ENCODE measurements at places on chromosomes 11 and 22.

GRCh38 chr11:118657238-118657637, 22.2 kb downstream of the TREH start:
- no peak for DNase-seq

DNA sequence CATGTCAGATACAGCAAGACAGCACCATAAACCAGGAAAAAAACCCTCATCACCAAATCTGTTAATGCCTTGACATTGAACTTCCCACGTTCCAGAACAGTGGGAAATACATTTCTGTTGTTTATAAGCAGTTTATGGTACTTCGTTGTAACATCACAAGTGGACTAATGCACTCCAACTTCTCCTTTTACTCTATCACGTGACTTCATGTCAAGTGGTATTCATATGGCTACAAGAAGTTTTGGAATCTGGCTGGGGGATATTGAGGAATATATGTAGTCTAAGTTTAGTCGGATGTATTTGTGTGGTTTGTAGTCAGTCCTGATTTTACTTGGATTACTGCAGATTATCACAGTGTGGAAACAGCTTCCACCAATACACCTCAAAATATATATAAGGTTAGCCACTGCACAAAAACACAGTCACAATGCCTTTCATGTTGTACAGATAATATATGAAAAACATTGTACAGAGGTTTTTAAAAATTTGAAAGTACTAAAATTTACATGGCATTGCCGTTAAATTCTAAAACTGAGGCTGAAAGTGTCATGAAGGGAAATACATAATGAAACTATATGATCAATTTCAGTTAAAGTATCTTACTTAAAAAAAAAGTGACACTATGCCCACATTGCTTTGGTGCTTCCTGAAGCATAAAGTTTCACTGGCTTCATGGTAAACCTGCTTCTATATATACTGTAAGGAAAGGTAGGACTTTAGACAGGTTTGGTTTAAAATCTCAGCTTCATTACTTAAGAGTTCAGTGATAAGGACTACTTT, 134.1 kb downstream of the CASP12 start:
- DNase-seq: no peak

DNA sequence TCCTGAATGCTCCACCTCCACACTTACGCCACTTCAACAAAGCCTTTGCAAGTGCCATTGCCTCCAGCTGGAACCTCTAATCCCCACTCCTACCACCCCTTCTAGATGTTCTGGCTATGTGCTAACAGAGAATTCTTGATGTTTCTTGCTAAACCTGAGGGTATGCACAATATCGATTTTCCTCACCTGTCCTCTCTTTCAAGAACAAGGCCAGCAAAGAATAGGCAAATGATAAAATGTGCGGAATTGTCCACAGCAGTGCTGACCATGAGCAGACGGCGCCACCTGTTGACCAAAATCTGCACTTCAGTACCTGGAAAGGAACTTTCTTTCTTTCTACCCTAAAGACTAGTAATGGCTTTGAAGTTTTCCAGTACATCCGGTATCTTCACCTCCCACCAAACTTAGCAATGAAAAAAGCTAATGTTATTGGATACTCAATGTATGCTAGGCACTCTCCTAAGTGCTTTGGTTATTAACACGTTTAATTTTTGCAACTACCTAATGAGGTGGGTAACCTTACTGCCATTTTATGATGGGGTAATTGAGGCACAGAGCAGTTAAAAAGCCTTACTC, 3.4 kb downstream of the TIMM10 start:
- peak; percentile 47 for DNase-seq

DNA sequence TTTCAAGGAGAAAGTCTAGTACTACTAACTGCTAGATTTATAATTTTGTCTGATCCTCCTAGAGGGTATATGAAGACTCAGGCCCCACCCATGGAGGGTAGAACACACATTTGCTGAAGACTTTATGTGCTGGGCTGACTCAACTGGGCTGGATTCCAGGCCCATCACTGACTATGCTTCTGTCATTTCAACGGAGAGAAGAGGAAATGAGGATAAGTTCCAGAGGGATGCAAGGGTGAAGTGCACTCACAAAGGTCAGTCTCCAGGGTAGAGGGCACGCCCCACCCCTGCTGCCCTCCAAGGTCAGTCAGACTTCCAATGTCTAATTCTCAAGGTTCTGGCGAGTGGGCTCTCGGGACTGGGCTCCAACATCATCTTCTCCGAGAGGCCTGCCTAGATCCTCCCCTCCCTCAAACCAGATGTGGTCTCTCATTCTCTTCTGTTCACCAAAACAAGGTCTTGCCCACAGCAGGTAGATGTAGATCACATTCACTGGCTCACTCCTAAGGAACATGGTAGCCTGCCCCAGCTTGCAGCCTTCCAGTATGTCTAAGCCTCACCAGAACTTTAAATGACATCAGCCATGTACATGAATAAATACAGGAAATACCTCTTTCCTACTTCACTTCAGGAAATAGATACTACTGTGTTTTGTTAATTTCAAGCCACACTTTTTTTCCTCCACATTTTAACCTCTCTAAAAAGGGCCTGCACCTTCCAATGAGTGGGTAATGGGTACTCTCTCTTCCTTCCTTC, 7.3 kb upstream of the C11orf86 start:
- DNase-seq: peak; percentile 89

- peak; percentile 77 for DNase-seq
Measured at GRCh38 chr11:35077709-35078469, 61.1 kb upstream of the CD44 start.

DNA sequence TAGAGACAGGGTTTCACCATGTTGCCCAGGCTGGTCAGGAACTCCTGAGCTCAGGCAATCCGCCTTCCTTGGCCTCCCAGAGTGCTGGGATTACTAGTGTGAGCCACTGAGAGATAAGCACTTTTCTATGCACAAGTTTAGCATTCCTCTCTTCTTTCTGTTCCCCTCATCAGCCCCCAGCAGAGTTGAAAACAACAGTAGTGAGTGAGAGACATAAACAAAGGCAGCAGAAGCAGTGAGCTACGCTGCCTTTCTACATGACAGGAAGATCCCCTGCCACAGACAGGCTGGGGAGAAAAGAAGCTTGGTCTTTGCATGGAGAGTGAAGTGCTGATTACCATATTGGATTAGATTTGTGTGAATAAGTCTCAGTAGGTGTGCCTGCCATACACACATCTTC, 392.0 kb upstream of the KIRREL3 start:
- no peak for DNase-seq

DNA sequence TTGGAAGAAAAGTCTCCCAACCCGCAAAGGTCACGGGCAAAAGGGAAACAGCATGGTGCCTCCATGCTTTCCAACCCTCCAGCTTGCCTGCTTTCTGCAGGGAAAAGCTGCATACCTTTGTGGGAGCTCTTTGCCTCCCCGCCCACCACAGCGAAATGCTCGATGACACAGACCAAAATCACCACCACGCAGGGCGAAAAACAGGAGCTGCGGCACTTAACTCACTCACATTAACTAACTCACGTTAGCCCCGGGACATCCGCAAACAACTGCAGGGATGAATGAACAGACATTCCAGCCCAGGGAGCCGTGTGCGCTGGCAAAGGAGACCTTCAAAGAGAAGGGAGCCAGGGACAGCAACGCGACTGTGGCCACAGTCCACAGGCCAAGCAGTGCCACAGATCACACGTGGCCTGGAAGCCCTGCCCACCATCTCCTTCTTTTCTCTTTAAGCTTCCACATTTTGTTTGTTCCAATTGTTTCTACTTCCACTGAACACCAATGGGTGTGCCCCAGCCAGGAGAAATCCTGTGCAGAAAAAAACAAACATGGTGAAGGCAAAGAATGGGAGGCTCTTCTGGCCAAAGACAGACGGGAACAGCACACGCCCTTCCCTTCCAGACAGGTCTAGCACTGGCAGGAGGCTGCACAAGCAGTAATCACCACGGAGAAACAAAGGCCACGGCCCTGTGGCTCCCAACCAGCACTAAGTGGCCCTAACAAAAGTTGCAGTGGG, 39.3 kb downstream of the DUSP8 start:
- DNase-seq: peak; percentile 31

- DNase-seq: peak; percentile 67
Measured at GRCh38 chr11:44788536-44789261, 61.9 kb downstream of the TSPAN18 start.

DNA sequence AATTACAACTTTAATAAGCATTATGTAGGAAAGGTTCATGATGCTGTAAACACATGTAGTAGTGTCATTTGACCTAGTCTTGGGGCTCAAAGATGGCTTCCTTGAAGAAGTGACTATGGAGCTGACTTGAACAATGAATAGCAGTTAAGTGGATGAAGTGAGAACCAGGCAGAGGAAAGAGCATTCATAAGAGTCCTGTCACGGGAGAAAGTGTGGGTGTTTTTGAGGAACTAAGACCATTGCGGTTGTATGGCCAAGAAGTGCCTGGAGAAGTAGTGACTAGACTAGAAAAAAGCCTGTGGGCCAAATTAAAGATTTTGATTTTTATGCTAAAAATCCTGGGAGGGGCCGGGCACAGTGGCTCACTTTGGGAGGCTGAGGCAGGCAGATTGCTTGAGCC, 7.2 kb upstream of the IL18BP start:
- DNase-seq: no peak

GRCh38 chr11:117605331-117605730, 191.7 kb downstream of the DSCAML1 start:
- no peak for DNase-seq

DNA sequence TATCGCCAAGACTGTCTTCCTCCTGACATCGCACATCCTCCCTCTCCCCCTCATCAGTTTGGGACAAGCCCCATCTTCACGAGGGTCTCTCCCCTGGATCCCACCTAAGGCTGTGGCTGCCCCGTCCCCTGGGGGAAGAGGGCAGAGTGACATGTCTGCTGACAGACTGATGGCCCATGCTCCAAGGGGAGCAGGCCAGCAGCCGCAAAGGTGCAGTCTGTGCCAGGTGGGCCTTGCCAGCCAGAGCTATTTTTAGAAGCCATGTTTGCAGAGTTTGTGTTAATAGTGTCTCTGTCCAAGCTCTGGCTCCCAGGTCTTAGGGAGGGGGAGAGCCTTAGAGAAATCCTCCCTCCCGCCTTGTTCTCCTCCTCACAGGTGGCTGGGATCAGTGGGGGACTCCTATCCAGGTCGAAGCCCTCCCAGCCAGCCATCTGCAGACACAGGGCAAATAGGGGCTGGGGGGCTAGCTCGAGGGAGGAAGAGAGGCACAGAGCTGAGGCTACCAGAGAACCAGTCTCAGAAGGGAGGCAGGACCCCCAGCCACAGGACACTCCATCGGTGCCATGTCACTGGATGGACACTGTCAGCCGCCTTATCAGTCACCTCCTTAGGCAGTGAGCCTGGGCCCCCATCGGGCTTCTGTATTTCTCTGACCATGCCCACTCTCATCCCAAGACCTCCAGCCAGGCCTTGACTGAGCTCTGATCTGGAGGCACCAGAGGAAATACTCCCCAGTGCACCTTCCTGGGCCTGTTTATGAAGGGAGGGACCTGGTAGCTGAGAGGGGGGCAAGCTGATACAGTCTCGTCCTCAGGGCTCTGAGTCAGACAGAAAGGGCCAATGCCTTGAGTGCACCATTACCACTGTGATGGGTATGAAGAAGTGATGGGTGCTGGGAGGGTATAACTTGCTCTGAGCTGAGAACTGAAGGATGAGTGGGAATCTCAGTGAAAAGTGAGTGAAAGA, 49.3 kb downstream of the CHRDL2 start:
- DNase-seq: peak; percentile 37

DNA sequence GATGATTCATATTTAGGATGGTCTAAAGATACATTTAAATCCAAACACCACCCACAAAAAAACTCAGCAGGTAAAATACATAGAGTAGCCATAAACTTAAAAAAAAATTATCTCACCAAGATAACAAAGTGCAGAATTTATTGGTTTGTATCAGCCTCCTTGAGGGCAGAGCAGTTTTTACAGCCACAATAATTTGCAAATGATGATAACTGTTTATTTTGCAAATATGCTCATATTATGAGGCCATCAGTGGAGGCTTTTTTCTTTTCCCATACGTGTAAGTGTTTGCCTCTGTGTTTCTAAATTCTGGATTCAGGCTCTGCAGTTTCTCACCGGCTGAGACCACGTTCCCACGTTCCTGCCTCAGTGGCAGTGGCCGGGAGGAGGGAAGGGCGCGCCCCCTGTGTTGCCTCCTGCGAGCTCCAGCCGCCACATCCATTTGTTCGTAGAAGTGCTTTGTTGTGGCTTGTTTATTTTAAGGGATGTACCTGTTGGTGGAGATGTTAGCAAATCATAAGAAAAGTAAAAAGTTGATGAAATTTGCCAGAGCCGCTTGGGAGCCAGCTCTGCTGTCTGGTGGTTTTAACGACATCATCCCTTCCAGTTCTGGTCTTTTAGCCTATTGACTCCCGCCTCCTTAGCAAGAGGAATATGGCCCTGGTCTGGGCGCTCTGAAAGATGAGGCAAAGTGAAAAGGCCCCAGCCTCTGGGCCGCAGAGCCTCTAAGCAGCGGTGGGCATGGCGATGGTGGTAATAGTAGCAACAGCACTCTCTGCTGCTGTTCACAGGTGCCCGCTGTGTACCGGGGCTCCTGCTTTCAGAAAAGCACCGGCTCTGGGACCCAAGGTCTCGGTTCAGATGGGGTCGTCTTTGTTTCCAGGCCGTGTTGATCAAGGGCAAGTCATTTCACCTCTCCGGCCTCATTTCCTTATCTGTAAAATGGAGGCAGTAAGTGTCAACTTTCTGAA, 66.7 kb upstream of the PPARA start:
- DNase-seq: no peak

DNA sequence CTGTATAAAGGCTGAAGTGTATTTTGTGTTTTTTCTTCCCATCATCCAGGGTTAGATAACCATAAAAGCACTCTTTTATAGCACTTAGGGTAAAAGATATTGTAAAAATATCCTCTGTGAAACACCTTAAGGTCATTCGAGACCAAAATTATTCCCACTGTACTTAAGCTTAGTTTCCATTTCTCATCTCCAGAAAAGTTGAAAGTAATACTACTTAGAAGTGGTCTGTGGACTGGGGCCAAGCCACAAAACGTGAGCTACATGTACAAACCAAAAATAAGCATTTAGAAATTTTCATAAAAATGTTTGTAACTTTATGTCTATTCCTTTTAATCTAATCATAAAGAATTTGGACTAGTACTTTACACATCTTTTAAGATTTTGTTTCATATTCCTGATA, 142.0 kb upstream of the NTM start:
- no peak for DNase-seq

DNA sequence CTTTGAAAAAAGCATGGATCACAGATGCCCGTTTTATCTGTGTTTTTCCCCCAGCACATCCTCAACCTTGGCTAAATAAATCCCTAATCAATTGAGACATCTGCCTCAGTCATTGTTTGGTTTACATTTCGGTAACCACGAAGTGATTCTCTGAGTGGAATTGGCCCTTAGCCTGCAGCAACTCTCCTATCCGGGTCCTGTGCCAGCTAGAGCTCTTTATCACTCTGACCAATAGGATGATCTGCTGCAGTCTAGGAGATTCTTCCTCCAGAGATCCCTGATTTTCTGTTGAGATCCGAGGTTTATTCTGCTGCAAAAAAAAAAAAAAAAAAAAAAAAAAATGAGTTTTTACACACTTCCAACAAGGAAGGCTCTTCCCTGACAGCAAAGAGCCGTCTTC, 137.3 kb downstream of the KCNA4 start:
- DNase-seq: no peak

DNA sequence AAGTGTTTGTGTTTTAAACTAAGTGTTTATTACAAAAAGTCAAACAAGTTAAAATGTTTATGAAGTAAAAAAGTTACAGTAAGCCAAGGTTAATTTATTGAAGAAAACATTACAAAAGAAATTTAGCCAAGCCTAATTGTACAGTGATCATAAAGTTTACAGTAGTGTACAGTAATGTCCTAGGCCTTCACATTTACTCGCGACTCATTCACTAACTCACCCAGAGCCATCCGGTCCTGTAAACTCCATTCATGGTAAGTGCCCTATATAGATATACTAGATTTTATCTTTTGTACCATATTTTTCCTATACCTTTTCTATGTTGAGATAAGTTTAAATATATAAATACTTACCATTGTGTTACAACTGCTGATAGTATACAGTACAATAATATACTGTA, 481.8 kb upstream of the TENM4 start:
- no peak for DNase-seq

Data from fibroblast of skin of back (primary cell).